ENCODE measurements at places on chromosomes 2 and 18. TPM values are rescaled to one million over a fixed set of nuclear protein-coding genes. Genes with fewer than 3 reads are reported as not detected.

- H3K4me1 ChIP-seq, result no peaks in the 10 kb centered on the region
- no peaks in the 10 kb centered on the region for H3K36me3 ChIP-seq
- H3K4me3 ChIP-seq, result no peak overlapping the region
- no peaks in the 10 kb centered on the region for H3K27me3 ChIP-seq
Measured at GRCh38 chr2:15177103-15177502, 384.0 kb downstream of the NBAS start.

KCNE4 gene
- total RNA-seq, result 1.1 TPM

FIGN gene
- 4.7 TPM for total RNA-seq

LONRF2 gene
- total RNA-seq, result 0.51 TPM

- H3K36me3 ChIP-seq, result no peaks in the 10 kb centered on the region
- no peak overlapping the region for H3K4me3 ChIP-seq
- H3K4me1 ChIP-seq, result peaks cover 11% of the 10 kb centered on the region
- no peaks in the 10 kb centered on the region for H3K27me3 ChIP-seq
- DNase-seq, result no peak
Measured at GRCh38 chr2:54579682-54580620, 123.8 kb downstream of the SPTBN1 start.

- no peak for DNase-seq
- no peaks in the 10 kb centered on the region for H3K27me3 ChIP-seq
- H3K36me3 ChIP-seq, result no peaks in the 10 kb centered on the region
- no peak overlapping the region for H3K27ac ChIP-seq
- H3K4me1 ChIP-seq, result no peaks in the 10 kb centered on the region
Measured at GRCh38 chr2:120846406-120847095, 110.9 kb downstream of the GLI2 start.
